B cell (primary cell): ENCODE measurements at places on chromosomes 6 and 20. TPM values are rescaled to one million over a fixed set of nuclear protein-coding genes. Genes with fewer than 3 reads are reported as not detected.

The CLDN20 gene
- polyA plus RNA-seq: not detected in 2 replicates

The NKX2-2 gene
- polyA plus RNA-seq: not detected in 2 replicates

The CTNNBL1 gene
- polyA plus RNA-seq: 23.5 and 25.3 TPM in 2 replicates

The TMEM244 gene
- not detected in 2 replicates for polyA plus RNA-seq

The FAM209A gene
- 4.8 and 5.5 TPM in 2 replicates for polyA plus RNA-seq

The ASF1A gene
- 4.0 TPM in 2 replicates for polyA plus RNA-seq

The BTN1A1 gene
- polyA plus RNA-seq: 0.22 and 0.42 TPM in 2 replicates

The ABHD16B gene
- not detected in 2 replicates for polyA plus RNA-seq

The LAMA2 gene
- polyA plus RNA-seq: 0.16 and 0.25 TPM in 2 replicates

The CENPQ gene
- 2.2 and 3.3 TPM in 2 replicates for polyA plus RNA-seq

The IL17F gene
- not detected in 2 replicates for polyA plus RNA-seq

The CST4 gene
- polyA plus RNA-seq: not detected in 2 replicates

The BMP6 gene
- 0.43 and 0.78 TPM in 2 replicates for polyA plus RNA-seq

The MAK gene
- polyA plus RNA-seq: 0.03 and 0.04 TPM in 2 replicates

The SLC17A3 gene
- polyA plus RNA-seq: 0.19 TPM in 1 of 2 replicates, not detected in the other

The PAX1 gene
- not detected in 2 replicates for polyA plus RNA-seq

The SNAP25 gene
- 0.27 TPM in 1 of 2 replicates, not detected in the other for polyA plus RNA-seq

The COL20A1 gene
- polyA plus RNA-seq: not detected in 2 replicates

The SDC4 gene
- polyA plus RNA-seq: 0.04 and 0.20 TPM in 2 replicates

The PDE10A gene
- not detected in 2 replicates for polyA plus RNA-seq

The SLC22A2 gene
- not detected in 2 replicates for polyA plus RNA-seq

The RRP36 gene
- polyA plus RNA-seq: 18.5 and 22.8 TPM in 2 replicates

The CCR6 gene
- polyA plus RNA-seq: 18.2 and 25.9 TPM in 2 replicates

The LY6G6C gene
- 0.13 and 0.30 TPM in 2 replicates for polyA plus RNA-seq

The BEND6 gene
- polyA plus RNA-seq: not detected in 2 replicates

The HSPA12B gene
- not detected in 2 replicates for polyA plus RNA-seq

The ADGRB3 gene
- not detected in 2 replicates for polyA plus RNA-seq

The OVOL2 gene
- not detected in 2 replicates for polyA plus RNA-seq

The TRIM38 gene
- 29.3 and 33.3 TPM in 2 replicates for polyA plus RNA-seq

The RHAG gene
- not detected in 2 replicates for polyA plus RNA-seq

The USP49 gene
- 2.6 and 3.2 TPM in 2 replicates for polyA plus RNA-seq

The SERPINB1 gene
- 23.2 and 25.3 TPM in 2 replicates for polyA plus RNA-seq

The DSP gene
- polyA plus RNA-seq: not detected in 2 replicates
